ENCODE measurements at places on chromosomes 4 and X. TPM values are rescaled to one million over a fixed set of nuclear protein-coding genes. Genes with fewer than 3 reads are reported as not detected.

The SPIN4 gene
- total RNA-seq = 7.7 TPM

The EGF gene
- total RNA-seq = not detected

The HTR2C gene
- not detected for total RNA-seq

The POLN gene
- total RNA-seq = 2.7 TPM

The SSX3 gene
- not detected for total RNA-seq

The DDIT4L gene
- total RNA-seq = 0.20 TPM

The SPANXD gene
- total RNA-seq = not detected

The XAGE1B gene
- not detected for total RNA-seq

The SPANXC gene
- total RNA-seq = not detected

The CCKAR gene
- total RNA-seq = not detected

The HSFX3 gene
- total RNA-seq = not detected

The TFE3 gene
- 25.8 TPM for total RNA-seq

The PORCN gene
- 20.9 TPM for total RNA-seq

The VEGFD gene
- total RNA-seq = not detected

The WDR17 gene
- 0.25 TPM for total RNA-seq

The TDO2 gene
- not detected for total RNA-seq

The ZCCHC4 gene
- 10.5 TPM for total RNA-seq

The AKAP4 gene
- total RNA-seq = not detected

The HMX1 gene
- not detected for total RNA-seq

The NLGN4X gene
- not detected for total RNA-seq

The ASMT gene
- not detected for total RNA-seq

The MAPK10 gene
- total RNA-seq = not detected

The WAS gene
- 171 TPM for total RNA-seq

The PAGE2B gene
- total RNA-seq = not detected

The FGF2 gene
- total RNA-seq = 0.07 TPM

The RBM41 gene
- 18.0 TPM for total RNA-seq

The SMPX gene
- not detected for total RNA-seq

The FAM193A gene
- total RNA-seq = 30.2 TPM

The FAM133A gene
- not detected for total RNA-seq

The FAT4 gene
- total RNA-seq = not detected

The NAAA gene
- 45.1 TPM for total RNA-seq

The IDS gene
- 53.6 TPM for total RNA-seq

The RASSF6 gene
- not detected for total RNA-seq

The ANXA5 gene
- 154 TPM for total RNA-seq

The NAP1L3 gene
- total RNA-seq = 1.2 TPM

The DMP1 gene
- not detected for total RNA-seq

The AP1AR gene
- 13.2 TPM for total RNA-seq

The CFAP99 gene
- not detected for total RNA-seq

The PNMA5 gene
- total RNA-seq = 0.12 TPM

The AR gene
- total RNA-seq = 0.23 TPM

The MFAP3L gene
- total RNA-seq = 0.03 TPM

The PRRG3 gene
- not detected for total RNA-seq

The ARHGAP36 gene
- total RNA-seq = not detected

The SORCS2 gene
- not detected for total RNA-seq

The FGF13 gene
- not detected for total RNA-seq

The ASB5 gene
- not detected for total RNA-seq

The ERCC6L gene
- 8.2 TPM for total RNA-seq

The CYLC1 gene
- total RNA-seq = not detected

The MAGEA2B gene
- total RNA-seq = not detected

The AADAT gene
- total RNA-seq = not detected
